M059J (cell line): ENCODE measurements at places on chromosomes 2 and 18.
A peak's percentile ranks its signal among the peaks of the same experiment; 100 is the strongest.

DNA sequence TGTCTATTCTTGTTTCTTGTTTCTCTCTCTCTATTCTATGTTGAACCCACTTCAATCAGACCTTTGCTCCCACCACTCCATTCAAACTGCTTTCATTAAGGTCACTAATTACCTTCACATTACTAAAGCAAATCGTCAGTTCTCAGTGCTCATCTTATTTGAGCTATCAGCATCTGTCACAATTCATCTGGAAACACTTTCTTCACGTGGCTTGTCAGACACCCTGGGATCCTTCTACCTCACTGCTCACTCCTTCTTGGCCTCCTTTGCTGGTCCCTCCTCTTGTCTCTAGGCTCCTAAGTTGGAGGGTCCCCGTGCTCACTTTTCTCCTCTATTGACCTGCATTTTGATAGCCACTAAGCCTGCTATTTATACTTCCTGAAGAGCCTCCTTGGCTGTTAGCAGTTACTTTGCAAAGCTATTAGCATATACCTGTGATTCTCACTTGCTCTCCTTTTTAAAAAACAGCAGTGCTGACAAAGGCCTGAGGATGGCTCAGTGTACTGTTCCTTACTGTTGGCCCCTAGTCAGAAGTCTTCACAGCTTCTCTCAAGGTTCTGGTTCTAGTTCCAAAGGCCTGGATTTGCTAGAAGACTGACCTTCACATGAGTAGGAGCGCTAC, 80.2 kb downstream of the PLEKHM3 start:
- no peak for DNase-seq

- no peak for DNase-seq
These were observed at the start of gene DSC2 for GRCh38 chr18:31102025-31102684. Gene DSC2 (minus strand): TSS chr18:31102421. CDS start chr18:31101971, 450 bp downstream.

DNA sequence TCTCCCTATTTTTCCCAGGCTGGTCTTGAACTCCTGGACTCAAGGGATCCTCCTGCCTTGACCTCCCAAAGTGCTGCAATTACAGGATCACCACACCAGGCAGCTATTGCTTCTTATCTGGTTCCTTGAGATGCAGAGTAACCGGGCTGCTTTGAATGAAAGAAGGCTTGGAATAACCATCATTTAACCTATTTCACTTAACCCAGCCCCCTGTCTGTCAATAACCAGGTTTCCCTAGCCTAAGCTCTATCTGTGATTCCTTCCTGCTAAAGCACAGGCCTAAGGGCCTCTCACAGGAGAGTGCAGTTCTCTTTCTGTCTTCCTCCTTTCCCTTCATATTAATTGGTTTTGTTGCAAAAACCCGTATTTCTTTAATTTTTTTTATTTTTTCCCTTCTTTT, 393.5 kb upstream of the RAB12 start:
- DNase-seq = no peak

- DNase-seq = no peak
These were observed 117.8 kb downstream of the TTC27 start for GRCh38 chr2:32745675-32746074.

- DNase-seq = no peak
These were observed 61.4 kb downstream of the DYM start for GRCh38 chr18:49399003-49399402.

DNA sequence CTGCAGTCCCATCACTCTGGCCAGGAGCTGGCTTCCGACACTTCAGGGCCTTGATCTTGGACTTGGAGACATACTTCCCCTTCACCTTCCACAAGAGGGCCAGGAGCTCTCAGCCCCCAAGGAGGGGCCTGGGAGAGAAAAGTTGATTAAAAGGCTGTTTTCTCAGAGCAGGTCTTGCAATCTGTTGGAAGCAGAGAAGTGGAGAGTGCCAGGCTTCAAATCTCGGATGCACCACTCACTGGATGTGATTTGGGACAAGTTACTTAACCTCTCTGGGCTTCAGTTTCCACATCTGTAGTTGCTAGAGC, 255.3 kb downstream of the CYP26B1 start:
- DNase-seq = no peak

DNA sequence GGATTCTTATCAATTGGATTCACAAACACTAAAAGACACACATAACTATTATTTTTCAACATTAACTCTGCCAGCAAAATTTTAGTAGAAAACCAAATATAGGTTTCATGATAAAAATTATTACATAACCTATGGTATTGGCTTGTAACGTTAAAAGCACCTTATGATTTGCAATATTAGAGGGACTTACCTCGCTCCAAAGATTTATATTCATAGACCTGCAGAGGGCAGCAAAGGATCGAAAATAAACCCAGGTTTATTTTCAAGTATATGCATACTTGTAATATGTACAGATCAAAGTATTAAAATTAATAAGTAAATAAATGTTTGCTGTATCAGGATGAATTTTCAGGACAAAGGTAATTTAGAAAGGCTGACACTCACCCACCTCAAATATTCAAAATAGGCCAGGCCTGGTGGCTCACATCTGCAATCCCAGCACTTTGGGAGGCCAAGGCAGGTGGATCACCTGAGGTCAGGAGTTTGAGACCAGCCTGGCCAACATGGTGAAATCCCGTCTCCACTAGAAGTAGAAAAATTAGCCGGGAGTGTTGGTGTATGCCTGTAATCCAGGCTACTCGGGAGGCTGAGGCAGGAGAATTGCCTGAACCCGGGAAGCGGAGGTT, 45.3 kb downstream of the LRPPRC start:
- peak; percentile 43 for DNase-seq

GRCh38 chr2:219419331-219420197, 1.4 kb downstream of the DES start:
- DNase-seq = no peak
